SIG-M5 (cell line): ENCODE measurements at places on chromosomes 7 and 10.

DNA sequence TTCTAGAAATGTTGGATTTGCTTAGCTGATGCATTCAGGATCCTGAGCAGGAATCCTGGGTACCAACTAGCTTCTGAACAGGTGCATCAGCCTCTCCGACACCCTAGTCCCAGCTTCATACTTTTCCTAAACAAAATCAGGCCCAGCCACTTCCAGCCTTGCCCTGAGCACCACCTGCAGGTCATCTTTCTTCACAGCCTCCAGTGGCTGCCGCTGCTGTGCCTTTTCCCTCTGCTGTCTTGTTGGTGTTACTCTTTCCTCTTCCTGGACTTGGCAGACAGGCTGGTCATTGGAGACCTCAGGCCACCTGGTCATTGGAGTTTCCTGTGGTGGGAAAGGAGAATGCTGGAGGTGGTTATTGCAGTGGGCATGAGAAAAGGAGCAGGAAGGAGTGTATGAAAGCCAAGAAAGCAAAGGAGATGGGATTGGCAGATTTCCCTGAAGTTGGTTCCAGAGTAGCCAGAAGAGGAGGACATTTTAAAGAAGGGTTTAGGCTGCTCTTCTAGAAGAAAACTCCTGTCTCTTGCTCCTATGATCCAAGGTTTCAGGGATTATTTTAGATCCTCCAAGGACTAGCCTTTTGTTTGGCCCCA is 48.2 kb upstream of the NFKB2 start:
- DNase-seq, result no peak

DNA sequence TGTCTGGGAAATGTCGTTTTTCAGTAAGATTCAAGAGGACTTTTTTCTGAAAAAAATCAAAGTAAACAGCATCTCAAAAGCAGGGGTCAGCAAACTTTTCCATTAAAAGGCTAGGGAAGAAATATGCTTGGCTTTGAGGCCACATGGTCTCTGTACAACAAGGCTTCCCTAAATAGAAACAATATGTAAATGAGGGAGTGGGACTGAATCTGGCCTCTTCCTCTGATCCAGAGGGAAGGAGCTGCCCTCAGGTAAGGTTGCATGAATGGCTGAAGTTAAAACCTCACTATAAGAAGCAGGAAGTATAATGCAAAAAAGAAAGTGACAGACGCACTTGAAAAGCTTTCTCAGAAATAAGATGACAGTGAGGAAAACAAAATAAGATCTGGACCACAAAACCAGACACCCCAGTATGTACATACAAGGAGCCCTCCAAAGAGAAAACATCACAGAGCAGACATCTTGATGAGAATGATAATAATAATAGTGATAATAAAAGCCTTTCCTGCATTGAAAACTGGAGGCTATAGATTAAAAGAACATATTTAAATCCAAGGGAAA is 115.2 kb downstream of the PLXNA4 start:
- no peak for DNase-seq

GRCh38 chr7:6026011-6026819 is 5.0 kb upstream of the ANKRD61 start:
- DNase-seq, result no peak

DNA sequence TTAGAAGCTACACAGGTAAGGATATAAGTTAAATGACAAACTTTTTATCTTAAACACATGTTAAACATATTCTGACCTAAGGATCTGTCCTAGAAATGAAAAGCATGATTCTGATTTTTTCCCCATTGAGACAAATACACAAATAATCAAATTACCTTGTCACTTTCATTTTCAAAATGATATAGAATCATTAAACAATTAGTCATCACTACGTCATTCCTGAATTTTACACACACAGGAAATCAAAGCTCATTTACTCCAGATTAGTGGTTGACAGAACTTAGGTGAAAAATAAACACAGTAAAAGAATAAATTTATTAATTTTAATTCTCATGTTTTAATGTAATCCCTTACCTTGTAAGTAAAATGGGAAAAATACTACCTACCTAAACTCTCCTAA is 89.0 kb downstream of the AASS start:
- DNase-seq, result no peak

DNA sequence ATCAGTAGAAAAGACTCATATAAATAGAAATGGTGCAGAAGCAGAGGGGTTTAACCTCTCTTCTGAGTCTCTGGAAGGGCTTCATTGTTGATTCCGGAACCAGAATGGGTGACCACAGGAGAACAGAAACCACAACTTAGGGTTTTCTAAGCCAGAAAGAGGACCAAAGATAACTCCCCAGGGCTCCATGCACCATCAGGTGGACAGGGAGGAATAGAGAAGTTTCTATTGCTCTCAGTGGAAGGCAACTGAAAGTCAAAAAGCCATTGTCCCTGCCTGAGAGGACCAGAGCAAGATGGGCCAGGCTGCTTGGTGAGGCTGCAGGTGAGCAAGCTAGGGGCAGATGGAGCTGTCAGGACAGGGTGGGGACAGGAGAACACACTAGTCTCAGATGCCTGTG is 14.6 kb upstream of the NPS start:
- no peak for DNase-seq

- DNase-seq, result no peak
These were observed 1372.7 kb downstream of the GATA3 start for GRCh38 chr10:9427209-9427608.

GRCh38 chr10:100223879-100224278 is 5.5 kb downstream of the CHUK start:
- no peak for DNase-seq

DNA sequence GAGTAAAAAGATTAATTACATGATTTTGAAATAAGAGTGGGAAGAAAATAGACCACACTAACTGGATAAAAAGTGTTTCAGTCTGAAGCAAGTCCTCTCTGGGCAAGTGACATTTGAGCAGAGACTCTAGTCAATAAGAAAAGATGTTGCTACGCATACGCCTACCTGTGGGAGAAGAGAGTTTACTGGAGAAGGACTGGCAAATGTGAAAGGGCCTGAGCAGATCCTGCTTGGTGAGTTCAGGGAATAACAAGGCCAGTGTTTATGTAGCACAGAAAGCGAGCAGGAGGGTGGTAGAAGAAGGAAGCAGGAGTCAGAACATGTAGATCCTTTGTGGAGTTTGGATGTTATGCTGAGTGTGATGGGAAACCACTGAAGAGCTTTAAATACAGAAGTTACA is 43.4 kb downstream of the RAB18 start:
- no peak for DNase-seq

DNA sequence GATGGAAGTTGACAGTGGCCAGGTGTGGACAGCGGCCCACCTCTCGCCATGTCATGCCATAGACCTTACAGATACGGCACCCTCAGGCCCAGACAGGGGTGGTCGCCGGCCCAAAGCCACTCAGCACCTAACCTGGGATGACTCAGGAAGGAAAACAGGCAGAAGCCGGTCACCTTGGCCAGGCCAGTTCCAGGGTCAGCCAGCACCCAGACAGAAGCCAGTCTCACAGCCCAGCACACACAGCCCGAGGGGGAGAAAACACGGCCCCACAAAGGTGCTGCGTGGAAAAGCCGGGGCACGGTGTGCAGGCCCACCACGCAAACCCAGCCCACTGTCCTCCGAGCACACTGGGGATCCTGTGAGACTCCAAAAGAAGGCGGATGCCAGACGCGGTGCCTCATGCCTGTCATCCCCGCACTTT is 95.2 kb upstream of the DNAAF5 start:
- no peak for DNase-seq

DNA sequence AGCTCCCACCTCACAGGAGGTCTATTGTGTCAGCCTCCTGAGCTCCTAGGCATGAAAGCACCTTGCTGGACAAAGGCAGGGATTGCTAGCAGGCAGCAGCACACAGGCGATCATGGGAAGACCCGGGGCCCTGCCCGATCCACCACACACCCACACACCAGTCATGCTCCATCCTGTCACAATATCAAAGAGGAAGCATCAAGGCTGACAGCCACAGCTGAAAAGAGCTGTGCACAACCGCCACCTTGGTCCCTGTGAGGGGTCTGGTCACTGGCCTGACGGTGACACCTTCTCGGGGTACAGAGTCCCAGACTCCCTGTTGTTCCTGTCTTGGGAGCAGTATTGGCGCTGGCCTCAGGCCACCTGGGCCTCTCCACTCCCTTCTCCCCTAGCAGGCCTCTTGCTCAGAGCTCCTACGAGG is 89.7 kb upstream of the RET start:
- DNase-seq, result no peak

DNA sequence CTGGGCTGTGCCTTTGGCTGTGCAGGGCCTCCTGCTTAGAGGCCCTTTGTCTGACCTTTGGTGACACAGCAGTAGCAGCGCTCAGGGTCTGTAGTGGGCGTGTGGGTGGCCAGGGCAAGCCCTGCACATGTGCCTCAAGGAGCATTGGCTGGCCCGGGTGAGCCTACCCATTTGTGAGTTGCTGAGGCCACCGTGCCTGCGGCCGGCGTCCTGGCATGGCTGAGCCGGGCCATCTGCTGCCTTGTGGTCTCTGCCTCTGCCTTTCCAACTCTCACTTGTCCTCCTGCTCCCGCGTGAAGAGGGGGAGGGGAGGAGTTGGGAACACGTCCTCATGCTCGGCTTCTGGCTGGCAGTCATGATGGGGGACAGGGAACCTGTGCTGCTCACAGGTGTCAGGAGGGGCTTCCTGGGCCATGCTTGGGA is 9.2 kb upstream of the ORAI2 start:
- no peak for DNase-seq

- DNase-seq, result no peak
These were observed at the start of gene PBLD for GRCh38 chr10:68332259-68333057. PBLD (minus strand) TSS chr10:68332928; CDS start chr10:68306844, 26,084 bp downstream.

GRCh38 chr10:4545062-4545461 is 280.9 kb upstream of the AKR1E2 start:
- DNase-seq, result no peak

- no peak for DNase-seq
These were observed 70.0 kb upstream of the PRSS58 start for GRCh38 chr7:142327628-142328405.

DNA sequence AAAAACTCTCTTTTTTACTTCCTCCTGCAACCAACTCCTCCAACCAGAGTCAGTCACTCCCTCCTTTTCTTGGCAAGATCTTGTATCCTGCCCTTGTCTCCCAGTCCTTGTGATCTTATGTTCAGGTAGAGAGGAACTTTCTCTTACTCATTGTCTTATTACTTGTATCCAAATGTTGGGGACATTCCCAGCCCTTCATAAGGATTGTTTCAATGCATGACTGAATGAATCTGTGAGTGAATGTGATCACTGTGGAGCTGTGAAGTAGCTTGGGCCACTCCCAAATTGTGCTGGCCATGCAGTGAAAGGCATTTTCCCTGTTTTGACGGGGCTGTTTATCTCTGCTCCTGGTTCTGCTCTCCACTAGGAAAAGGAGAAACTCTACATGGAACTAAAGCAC is 93.7 kb downstream of the CFAP58 start:
- DNase-seq, result no peak

- DNase-seq, result no peak
These were observed 33.7 kb downstream of the RAB11FIP2 start for GRCh38 chr10:118012952-118013525.
